ENCODE measurements at places on chromosomes 4 and X.
A peak's percentile ranks its signal among the peaks of the same experiment; 100 is the strongest.

- DNase-seq = no peak
Observed at GRCh38 chr4:148376151-148376550, 66.1 kb downstream of the NR3C2 start.

DNA sequence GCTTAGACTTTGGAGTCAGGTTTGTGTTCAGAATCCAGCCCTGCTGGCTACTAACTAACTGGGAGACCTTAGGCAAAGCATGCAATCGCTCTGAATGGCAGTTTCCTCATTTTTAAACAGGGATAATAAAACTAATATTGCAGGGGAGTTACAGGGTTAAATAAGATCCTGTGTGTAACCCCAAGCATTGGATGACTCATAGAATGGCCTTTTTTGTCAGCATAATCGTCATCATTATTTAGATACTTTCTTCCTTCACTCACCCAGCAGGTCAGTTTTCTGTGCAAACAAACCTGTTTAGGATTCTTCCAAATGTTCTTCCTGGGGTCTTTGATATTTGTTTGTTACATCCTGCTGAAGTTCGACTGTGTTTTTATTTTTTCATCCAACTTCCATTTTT, 208.2 kb downstream of the EVC2 start:
- DNase-seq = no peak

- DNase-seq = no peak
Observed at GRCh38 chrX:71366674-71367256, 608 bp downstream of the TAF1 start.

DNA sequence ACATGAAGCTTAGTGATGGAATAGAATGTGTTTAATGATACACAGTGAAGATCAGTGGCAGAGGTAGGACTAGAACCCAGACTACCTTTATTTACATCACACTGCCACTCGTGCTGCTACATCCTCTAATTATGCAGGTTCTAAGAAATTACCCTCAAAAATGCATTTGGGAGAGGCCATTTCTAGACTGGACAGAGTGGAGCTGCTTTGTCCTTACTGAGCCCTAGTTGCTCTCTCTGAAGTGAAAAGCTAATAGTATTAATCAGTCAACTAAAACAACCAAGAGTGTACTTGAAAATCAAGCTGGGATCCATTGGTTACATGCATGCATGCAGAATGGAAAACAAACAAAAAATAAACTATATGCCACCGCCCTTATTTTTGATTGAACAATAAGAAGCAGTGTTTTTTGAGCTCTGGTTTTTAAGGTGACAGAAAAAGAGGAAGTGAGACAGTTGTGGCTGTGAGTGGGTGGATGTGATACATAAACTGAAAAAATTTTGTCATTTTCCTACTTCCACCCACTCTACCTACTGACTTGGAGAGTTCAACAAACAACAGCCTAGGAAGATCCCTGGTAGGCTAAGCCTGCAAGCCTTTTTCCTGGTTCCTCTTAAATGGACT, 6.8 kb upstream of the VSIG4 start:
- DNase-seq = no peak

GRCh38 chr4:183211533-183211932, 108.5 kb downstream of the CLDN22 start:
- no peak for DNase-seq

GRCh38 chr4:75686346-75686745, 13.1 kb upstream of the G3BP2 start:
- DNase-seq = no peak

DNA sequence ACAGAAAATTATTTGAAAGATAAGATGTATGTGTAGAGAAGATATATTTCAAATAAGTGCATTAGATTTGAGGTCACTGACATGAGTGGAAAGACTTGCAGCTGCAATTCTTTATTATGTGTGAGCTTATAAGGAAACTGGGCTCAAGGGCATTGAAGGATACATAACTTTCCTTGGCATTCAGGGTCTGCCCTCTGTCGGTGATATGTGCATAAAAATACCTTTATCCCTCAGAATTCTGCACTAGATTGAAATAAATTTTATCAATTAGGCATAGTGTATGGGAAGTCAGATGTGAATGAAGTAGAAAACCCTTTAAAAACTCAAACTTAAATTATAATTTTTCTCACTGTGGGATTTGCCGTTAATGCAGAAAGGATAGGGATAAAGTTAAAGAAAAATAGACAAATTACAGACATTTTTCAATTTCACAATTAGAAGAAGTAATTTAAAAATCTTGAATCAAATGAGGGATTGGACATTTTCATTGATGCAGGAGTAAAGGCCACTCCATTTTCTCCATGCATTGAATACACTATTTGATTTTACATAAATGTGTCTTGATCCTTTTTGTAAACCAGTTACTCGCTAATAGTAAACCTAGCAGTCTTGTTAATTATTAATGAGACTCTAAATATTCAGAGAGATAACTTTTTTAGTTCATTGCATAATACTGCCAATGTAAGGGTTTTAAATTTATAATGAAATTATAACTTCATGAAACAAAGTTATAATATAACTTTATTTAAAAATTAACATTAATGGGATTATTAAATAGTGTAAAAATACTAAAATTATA, 21.0 kb upstream of the ETNPPL start:
- DNase-seq = no peak

DNA sequence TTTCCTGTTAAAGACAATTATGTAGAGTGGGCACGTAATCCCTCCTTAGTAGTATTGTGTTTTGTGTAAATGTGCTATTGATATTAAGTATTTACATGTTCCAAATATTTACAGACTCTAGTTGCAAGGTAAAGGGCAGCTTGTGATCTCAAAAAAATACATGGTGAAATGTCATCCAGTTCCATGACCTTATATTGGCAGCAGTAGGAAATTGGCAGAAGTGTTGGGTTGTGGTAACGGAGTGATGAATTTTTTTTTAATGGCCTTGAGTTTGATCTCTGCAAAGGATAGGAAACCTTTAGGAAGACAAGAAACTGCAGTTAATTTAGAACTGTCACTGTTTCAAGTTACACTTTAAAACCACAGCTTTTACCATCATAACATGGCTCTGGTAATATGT, 74.3 kb downstream of the NPNT start:
- no peak for DNase-seq

DNA sequence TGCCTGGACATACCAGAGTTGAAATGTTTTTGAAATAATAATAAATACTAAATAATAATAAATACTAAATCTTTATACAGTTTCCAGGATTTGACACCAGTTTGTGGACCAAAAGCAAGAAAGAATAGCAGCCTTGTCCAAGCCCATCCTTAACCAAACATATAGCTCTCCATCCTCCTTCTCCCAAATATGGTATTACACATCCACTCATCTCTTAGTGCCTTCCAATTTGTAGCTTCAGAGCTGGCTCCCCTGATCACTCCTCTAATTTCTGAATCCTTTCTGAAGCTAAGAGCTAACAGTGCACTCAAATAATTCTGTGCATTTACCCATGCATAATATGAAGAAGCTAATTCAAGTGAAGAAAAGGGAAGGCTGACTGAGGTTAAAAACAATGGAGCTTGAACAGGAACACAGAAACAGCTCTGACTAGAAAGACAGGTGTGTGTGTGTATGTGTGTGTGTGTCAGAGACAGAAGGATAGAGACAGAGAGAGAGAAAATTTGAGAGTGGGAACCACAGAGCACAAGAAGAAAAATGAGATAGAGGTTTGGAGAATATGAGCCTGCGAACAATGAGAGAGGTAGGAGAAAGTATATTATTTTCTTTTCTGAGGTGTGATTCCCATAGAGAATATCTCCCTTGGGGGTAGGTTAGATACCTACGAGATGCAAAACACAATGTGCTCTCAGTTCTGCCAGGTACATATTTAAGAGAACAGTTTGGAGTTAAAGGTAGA, 123.5 kb downstream of the CAMK2D start:
- DNase-seq = no peak

DNA sequence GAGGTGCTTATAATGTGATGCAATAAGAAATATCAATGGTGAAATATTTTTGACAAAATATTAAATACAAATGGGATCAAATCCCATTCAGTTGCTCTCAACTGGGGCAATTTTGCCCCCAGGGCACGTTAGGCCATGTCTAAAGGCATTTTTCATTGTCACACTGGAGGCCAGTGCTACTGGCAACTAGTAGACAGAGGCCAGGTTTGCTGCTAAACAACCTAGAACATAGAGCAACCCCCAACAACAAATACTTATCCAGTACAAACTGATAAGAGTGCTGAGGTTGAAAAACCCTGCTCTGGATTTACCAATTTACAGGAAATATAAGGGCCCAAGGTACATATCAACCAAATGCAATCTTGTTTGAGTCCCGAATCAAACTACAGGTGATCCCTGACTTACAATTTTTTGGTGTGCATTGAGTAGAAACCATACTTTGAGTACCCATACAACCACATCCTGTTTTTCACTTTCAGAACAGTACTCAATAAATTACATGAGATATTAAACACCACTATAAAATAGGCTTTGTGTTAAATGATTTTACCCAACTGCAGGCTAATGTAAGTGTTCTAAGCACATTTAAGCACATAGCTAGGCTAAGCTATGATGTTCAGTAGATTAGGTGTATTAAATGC, 237.5 kb downstream of the HNRNPD start:
- DNase-seq = no peak

DNA sequence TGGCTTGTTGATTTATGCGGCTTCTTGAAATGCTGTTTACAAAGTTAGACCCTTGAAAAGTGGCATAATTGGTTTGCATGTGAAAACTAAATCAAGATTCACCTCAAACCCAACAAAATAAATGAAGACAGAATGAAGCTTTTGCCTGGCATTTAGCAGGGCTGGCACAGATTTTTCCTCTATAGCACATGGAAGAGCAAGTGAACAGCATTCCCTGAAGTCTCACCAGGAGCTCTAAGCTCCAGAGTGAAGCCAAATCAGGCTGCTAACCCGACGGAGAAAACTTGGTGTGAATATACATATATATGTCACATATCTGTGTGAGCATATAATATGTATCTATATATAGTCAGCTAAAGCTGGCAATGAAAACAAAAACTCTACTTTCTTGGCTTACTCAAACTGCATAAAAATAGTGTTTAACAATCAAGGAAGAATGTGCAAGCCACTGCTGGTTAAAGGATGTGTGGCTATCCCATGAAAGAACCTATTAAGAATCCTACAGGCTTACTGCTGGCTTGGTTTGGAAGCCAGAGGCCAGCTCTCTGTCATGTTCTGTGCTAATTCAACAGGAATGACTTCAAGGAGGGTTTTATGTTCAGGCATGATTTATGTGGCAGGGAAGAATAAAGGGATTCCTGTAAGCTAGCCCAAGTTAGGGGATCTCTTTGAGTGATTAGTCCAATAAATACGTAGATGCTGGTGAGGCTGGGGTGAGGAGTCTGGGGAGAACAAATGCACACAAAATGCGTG, 69.9 kb downstream of the MFAP3L start:
- DNase-seq = no peak

DNA sequence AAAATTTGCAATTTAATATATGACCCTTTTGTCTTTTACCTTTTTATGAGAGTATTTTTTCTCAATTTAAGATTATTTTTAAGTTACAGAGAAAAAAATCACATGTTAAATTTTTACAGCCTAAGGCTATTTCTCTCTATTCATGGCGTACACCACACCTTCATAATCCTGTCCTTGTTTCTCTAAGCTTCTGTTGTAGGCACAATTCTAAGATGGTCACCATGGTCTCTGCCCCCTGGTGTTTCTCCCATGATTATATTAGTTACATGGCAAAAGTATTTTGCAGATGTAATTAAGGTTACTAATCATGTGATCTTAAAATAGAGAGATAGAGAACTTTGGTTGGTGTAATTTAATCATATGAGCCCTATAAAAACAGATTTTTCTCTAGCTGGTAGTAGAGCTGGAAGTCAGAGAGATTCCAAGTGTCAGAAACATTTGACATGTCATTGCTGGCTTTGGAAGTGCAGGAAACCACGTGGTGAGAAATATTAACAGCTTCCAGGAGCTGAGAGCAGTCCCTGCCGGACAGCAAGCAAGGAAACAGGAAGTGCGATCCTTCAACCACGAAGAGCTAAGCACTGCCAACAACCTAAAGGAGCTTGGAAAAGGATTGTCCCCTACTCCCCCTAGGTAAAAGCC, 89.8 kb downstream of the EIF4E start:
- peak; percentile 3 for DNase-seq

- no peak for DNase-seq
Observed at GRCh38 chrX:24030597-24030996, 3.6 kb upstream of the KLHL15 start.

DNA sequence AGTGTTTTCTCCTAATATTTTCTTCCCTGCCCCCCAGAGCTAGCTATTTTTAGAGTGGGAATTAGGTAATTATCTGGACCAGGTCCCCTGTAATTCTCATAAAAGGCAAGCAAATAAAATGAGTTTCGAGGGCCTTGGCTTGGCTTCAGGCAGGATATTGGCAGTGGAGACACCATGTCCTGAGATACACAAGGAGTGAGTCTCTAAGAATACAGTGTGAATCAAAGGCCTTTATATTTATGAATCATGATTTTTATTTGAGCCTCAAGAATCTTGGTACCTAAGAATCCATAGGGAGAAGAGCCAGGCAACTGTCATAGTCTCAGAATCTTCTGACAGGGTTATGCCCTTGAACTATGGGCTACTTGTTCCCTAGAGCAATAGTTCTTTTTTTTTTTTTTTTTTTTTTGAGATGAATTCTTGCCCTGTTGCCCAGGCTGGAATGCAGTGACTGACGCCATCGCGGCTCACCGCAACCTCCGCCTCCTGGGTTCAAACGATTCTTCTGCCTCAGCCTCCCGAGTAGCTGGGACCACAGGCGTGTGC, 205.4 kb downstream of the LDB2 start:
- no peak for DNase-seq

DNA sequence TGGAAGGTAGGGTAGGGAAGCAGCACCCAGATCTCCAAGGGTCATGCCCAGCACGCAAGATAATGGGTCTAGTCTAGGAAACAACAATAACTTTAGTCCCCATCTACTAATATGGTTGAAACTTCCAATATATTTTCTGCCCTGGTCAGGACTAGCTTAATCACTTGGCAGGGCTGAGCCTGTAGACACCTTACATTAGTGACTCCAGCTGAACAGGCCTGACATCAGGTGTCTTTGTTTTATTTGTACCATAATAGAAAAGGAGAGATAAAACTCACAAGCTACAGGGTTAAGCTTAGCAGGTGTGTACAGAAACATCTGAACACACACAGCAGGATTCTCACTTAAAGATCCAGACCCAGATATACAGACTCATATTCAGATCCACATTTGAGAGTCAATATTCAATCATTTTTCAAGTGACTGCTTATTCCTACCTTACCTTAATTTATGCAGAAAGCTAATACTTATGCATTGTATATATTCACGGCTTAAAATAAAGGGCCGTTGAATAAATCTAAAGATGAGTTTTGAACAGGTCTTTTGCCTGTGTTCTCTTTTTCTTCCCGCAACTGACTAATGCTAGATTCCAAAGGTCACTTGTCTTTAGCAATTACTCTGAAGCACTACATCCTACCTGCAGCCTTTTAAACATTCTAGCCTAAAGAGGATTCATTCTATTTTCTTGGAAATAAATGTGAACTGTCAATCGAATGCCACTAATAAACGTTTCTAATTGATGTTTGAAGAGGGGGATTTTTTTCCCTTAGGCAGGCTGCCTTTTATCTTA, 745.3 kb downstream of the RPA4 start:
- no peak for DNase-seq

DNA sequence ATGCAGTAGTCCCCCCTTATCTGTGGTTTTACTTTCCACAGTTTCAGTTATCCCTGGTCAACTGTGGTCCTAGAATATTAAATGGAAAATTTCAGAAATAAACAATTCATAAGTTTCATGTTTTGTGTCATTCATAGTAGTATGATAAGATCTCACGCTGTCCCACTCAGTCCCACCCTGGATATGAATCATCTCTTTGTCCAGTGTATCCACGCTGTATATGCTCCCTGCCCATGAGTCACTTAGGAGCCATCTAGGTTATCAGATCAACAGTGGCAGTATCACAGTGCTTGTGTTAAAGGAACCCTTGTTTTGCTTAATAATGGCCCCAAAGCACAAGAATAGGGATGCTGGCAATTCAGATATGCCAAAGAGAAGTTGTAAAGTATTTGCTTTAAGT, 16.2 kb upstream of the SYTL4 start:
- no peak for DNase-seq
